ENCODE measurements at places on chromosomes 5 and 9.

DNA sequence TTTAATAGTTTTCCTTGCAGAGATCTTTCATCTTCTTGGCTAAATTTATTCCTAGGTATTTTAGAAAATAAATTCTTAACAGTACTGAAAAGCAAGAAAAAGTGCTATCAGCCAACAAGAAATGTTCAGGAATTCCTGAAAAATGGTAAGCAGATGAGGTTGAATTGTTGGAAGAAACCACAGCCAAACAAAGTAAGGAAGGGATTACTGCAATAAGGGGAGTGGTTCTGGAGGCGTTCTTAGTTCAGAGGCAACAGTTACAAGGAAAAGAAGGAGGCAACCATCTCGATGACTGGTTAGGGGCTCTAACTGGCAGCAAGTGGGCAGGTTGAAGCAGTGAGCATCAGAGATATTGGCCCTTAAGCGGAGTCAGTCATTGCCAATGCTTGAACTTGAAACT lies 12.8 kb upstream of the OR13J1 start:
- no peaks in the 10 kb centered on the region for H3K27me3 ChIP-seq
- no peak overlapping the region for H3K27ac ChIP-seq
- no peak for DNase-seq
- no peak overlapping the region for H3K4me3 ChIP-seq
- H3K4me1 ChIP-seq, result no peaks in the 10 kb centered on the region
- H3K36me3 ChIP-seq, result no peaks in the 10 kb centered on the region

GRCh38 chr5:119049824-119050449 lies 20.9 kb upstream of the DMXL1 start:
- no peaks in the 10 kb centered on the region for H3K36me3 ChIP-seq
- DNase-seq, result peak; percentile 68
- no peak overlapping the region for H3K4me3 ChIP-seq
- no peak overlapping the region for H3K27ac ChIP-seq
- peaks cover 5% of the 10 kb centered on the region for H3K4me1 ChIP-seq

- no peak overlapping the region for H3K4me3 ChIP-seq
- H3K4me1 ChIP-seq, result peaks cover 30% of the 10 kb centered on the region
- no peaks in the 10 kb centered on the region for H3K27me3 ChIP-seq
- no peaks in the 10 kb centered on the region for H3K36me3 ChIP-seq
- no peak for DNase-seq
Observed at GRCh38 chr5:673831-674629, 19.1 kb downstream of the TPPP start.

DNA sequence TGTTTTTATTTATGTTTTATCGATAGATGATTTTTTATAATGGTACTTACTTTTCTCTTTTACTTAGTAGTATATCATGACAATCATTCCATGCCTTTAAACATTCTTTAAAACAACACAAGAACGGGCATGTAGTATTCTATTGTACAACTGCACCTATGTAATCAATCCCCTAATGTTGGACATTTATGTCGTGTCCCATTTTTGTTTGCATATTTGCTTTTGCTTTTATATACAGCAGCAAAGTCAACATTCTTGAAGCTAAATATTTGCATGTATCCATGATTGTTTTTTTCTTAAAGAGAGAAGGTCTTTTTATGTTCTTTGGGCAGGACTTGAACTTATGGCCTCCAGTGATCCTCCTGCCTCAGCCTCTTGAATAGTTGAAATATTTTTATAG lies 527.0 kb upstream of the CLINT1 start:
- H3K4me1 ChIP-seq, result peaks cover 13% of the 10 kb centered on the region
- no peaks in the 10 kb centered on the region for H3K36me3 ChIP-seq
- no peak for DNase-seq
- no peaks in the 10 kb centered on the region for H3K27me3 ChIP-seq
